Prostate gland (tissue), 2 donors: ENCODE measurements at places on chromosomes 13 and 19. TPM values are rescaled to one million over a fixed set of nuclear protein-coding genes. Genes with fewer than 3 reads are reported as not detected.
A peak's percentile ranks its signal among the peaks of the same experiment; 100 is the strongest.

Gene ZIC5
- 0.45 TPM for total RNA-seq

- H3K27me3 ChIP-seq, result no peaks in the 10 kb centered on the region
- no peak overlapping the region for H3K27ac ChIP-seq
- no peak for DNase-seq
These were observed 12.1 kb upstream of the NDFIP2 start for GRCh38 chr13:79468819-79469218.

GRCh38 chr13:114146173-114146572, 13.8 kb upstream of the RASA3 start:
- no peak overlapping the region for H3K27ac ChIP-seq
- no peak for DNase-seq
- no peaks in the 10 kb centered on the region for H3K36me3 ChIP-seq
- H3K27me3 ChIP-seq, result no peaks in the 10 kb centered on the region
- H3K4me3 ChIP-seq, result no peak overlapping the region

DNA sequence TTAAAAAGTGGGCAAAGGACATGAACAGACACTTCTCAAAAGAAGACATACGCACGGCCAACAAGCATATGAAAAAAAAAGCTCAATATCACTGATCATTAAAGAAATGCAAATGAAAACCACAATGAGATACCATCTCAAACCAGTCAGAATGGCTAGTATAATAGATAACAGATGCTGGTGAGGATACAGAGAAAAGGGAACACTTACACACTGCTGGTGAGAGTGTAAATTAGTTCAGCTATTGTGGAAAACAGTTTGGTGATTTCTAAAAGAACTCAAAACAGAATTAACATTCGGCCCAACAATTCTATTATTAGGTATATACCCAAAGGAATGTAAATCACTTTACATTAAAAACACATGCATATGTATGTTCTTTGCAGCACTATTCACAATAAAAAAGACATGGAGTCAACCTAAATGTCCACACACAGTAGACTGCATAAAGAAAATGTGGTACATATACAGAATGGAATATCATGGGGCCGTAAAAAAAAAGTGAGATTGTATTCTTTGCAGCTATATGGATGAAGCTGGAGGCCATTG, 1569.0 kb downstream of the OLFM4 start:
- no peaks in the 10 kb centered on the region for H3K27me3 ChIP-seq
- no peaks in the 10 kb centered on the region for H3K4me1 ChIP-seq
- no peak overlapping the region for H3K27ac ChIP-seq
- H3K36me3 ChIP-seq, result no peaks in the 10 kb centered on the region
- DNase-seq, result no peak
- H3K4me3 ChIP-seq, result no peak overlapping the region

DNA sequence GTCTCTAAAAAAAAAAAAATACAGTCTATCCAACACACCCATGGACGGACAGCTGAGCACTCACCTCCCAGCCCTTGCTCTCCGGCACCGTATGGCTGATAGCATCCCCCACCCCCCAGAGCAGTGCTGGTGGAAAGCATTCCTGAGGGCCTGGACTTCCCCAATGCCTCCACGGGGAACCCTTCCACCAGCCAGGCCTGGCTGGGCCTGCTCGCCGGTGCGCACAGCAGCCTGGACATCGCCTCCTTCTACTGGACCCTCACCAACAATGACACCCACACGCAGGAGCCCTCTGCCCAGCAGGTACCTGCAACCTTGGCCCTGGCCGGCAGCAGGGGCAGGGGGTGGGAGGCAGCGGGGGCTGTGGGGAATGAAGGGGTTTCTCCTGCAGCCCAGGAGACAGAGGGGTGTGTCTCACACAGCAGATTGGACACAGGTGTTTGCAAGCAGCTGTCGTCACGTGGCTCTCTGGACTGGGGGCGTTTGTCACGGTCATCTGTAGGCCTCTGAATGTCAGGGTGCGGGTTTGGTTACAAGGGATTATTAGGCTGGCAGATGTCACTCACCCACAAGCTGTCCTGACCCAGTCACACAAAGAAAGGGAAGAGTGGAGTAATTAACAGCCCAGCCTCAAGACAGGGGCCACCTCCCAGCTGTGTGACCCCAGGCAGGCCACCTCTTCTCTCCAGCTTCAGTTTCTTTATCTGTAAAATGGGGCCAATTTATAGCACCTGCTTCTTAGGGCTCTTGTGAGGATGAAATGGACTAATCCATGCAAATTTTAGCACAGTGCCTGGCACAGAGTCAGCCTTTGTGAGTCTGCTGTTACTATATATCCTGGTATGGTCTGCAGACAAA, 19.3 kb downstream of the PLD3 start:
- H3K4me3 ChIP-seq, result no peak overlapping the region
- no peaks in the 10 kb centered on the region for H3K27me3 ChIP-seq
- H3K4me1 ChIP-seq, result no peaks in the 10 kb centered on the region
- DNase-seq, result no peak
- peaks cover 4% of the 10 kb centered on the region for H3K36me3 ChIP-seq
- H3K27ac ChIP-seq, result no peak overlapping the region

DNA sequence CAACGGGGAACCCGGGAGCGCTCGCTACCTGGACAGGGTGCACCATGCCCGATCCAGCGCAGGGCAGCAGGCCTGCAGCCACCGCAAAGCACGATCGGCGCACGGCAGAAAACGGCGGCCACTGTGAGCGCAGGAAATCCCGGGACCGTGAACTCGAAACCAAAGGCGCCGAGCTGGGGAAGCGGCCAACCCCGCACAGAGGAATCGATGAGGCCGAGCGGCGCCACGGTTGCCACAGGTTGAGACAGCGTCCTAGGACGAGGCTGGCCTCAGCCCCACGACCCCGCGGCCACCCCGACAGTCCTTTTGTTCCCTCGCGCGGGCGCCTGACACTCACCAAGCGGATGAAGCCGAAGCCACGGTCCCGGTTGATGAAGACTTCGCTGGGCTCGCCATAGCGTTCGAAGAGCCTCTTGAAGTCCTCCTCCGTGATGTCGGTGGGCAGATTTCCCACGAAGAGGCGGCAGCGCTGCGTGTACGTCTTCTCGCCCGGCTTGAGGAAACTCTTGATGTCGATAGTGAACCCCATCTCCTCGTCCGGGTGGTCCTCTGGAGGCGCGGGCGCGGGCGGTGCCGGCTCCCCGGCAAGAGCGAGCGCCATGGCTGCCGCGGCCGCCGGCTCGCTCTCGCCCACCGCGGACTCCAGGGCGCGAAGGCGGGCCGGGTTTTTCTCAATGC, 557 bp downstream of the PSPC1 start:
- peak overlapping the region; percentile 89 for H3K27ac ChIP-seq
- no peaks in the 10 kb centered on the region for H3K36me3 ChIP-seq
- no peaks in the 10 kb centered on the region for H3K27me3 ChIP-seq
- H3K4me1 ChIP-seq, result no peaks in the 10 kb centered on the region
- peak; percentile 34 for DNase-seq
- H3K4me3 ChIP-seq, result peak overlapping the region; percentile 69

DNA sequence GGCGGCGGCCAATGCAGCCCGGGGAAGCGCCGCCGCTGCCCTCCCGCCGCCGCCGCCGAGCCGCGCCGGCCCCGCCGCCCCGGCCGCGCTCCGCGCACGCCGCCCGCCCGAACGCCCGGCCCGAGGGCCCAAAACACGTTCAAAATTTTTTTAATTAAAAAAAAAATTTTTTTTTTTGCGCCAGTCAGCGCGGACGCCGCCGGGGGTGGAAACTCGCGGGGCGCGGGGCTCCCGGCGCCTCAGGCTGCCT, 468 bp downstream of the HMGB1 start:
- no peaks in the 10 kb centered on the region for H3K36me3 ChIP-seq
- peak overlapping the region; percentile 99 for H3K27ac ChIP-seq
- no peak for DNase-seq
- H3K4me1 ChIP-seq, result peaks cover 3% of the 10 kb centered on the region
- no peaks in the 10 kb centered on the region for H3K27me3 ChIP-seq

DNA sequence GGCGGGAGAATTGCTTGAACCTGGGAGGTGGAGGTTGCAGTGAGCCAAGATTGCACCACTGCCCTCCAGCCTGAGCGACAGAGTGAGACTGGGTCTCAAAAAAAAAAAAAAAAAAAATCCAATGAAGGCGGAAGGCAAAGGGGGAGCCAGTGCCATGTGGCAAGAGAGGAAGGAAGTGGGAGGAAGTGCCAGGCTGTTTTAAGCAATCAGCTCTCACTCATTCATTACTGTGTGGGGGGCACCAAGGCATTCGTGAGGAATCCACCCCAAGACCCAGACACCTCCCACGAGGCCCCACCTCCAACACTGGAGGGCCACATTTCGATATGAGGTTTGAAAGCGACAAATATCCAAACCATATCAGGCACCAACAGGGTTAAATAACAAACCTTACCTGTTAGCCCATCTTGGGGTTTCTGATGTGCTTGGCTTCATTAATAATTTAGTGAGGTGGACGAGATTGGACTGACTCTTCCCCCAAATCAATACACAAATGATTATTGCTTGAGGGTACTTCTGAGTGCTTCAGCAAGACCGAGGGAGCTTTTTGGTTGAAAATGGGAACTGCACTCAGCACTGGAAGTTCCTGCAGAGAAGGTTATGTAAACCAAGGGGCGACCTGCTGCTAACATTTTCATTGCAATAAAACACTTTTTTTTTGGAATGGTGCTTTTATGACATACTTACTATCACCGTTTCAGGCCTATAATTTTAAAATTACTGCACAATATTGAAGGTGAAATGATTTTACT, 7.5 kb upstream of the LRP3 start:
- no peaks in the 10 kb centered on the region for H3K4me1 ChIP-seq
- H3K4me3 ChIP-seq, result no peak overlapping the region
- H3K27me3 ChIP-seq, result no peaks in the 10 kb centered on the region
- no peak for DNase-seq

DNA sequence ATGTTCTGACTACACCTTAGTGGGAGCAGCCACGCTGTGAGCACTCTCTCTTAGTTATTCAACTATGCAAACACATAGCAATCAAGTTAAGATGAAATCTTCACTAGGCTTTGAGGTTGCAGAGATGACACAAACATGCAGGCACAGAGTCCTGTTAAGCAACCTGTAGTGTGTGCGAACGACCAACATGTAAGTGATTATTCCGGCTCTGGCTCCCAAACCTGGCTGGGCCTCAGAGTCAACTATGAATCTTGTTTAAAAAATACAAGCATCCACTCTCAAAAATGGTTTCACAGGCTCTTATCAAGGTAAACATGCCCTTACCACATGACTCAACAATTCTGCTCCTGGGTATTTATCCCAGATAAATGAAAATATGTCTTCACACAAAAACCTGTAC, 91.4 kb downstream of the IRS2 start:
- DNase-seq, result no peak
- no peak overlapping the region for H3K27ac ChIP-seq
- H3K36me3 ChIP-seq, result no peaks in the 10 kb centered on the region
- no peaks in the 10 kb centered on the region for H3K27me3 ChIP-seq

- H3K4me3 ChIP-seq, result peak overlapping the region; percentile 71
- H3K36me3 ChIP-seq, result no peaks in the 10 kb centered on the region
- no peaks in the 10 kb centered on the region for H3K27me3 ChIP-seq
- DNase-seq, result peak; percentile 45
These were observed 598 bp upstream of the LPAR2 start for GRCh38 chr19:19628501-19629134.

DNA sequence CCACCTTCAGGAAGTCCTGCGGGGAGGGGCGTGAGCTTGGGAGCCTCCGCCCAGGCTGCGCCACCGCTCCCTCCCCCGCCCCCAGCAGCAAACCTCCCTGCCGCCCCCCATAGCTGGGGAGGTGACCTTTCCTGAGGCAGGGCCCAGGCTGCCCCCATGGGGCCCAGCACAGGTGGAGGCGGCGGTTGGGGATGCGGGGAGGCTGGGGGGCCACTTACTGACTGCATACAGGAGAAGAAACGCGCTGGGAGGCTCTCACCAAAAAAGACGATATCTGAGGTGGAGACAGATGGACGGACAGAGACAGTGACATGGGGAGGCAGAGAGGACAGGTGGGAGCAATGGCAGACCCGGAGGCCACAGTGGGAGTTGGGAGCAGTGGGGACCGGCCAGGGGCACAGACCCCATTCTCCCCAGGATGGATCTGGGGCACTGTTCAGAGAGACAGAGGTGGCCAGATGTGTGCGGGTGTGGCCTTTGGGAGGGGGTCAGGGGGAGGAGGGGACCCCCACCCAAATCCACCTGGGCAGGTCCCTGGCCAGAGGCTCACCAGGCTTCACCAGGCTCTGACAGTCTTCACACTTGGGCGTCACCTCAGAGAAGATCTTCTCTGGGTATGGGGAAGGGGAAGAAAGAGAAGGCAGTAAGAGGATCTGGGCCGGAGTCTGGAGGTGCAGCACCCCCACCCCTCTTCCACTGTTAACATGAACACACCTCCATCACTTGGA, 3.0 kb upstream of the RINL start:
- no peak for DNase-seq
- H3K36me3 ChIP-seq, result no peaks in the 10 kb centered on the region
- no peaks in the 10 kb centered on the region for H3K4me1 ChIP-seq
- no peak overlapping the region for H3K4me3 ChIP-seq
- H3K27ac ChIP-seq, result no peak overlapping the region

DNA sequence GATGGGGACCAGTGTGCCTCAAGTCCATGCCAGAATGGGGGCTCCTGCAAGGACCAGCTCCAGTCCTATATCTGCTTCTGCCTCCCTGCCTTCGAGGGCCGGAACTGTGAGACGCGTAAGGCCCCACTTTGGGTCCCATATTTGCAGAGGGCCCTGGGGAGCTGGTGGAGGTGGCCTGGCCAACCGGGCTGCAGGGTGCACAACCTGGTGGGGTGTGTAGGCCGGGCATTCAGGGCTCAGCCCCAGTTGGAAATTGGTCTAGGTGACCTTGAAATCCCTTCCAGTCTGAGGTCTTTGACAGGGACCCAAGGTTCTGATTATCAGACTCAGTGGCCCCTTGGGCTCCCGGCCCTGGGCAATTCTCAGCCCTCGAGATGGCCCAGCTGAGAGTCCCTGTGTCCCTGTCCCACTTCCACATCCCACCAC, 8.3 kb downstream of the F7 start:
- H3K4me1 ChIP-seq, result no peaks in the 10 kb centered on the region
- DNase-seq, result no peak
- no peaks in the 10 kb centered on the region for H3K36me3 ChIP-seq
- H3K4me3 ChIP-seq, result no peak overlapping the region
- H3K27ac ChIP-seq, result no peak overlapping the region
- peaks cover 2% of the 10 kb centered on the region for H3K27me3 ChIP-seq

DNA sequence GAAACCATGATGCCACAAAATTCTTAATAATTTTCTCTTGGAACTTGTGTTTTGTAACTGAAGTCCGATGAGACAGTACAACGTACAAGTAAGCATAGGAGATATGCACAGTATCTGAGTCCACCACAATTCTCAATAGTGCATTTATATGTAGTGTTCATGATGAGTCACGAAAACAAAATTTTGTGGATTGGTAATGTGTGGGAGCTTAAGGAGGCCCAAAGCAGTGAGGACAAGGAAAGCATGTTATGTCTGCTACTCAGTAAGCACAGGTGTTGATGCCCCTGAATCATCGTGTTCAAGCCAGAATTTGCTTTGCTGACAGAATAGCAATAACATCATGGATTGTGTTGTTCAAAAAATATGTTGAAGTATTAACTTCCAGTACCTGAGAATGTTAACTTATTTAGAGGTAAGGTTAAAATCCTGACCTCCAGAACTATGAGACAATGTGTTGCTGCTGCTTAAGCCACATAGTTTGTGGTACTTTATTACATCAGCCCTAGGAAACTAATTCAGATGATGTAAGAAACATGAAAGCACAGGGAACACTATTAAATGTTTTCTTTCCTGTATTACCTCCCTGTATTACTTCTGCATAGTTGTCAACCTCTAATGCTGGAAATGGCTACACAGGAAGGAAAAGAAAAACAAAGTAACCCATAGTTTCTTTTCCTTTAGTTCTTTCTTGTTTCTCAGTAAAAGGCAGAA, 201.3 kb downstream of the SLITRK6 start:
- H3K36me3 ChIP-seq, result no peaks in the 10 kb centered on the region
- no peaks in the 10 kb centered on the region for H3K27me3 ChIP-seq
- no peaks in the 10 kb centered on the region for H3K4me1 ChIP-seq
- H3K4me3 ChIP-seq, result no peak overlapping the region
- no peak overlapping the region for H3K27ac ChIP-seq
